PC-3 (cell line): ENCODE measurements at places on chromosomes 6 and 20. TPM values are rescaled to one million over a fixed set of nuclear protein-coding genes. Genes with fewer than 3 reads are reported as not detected.

DNA sequence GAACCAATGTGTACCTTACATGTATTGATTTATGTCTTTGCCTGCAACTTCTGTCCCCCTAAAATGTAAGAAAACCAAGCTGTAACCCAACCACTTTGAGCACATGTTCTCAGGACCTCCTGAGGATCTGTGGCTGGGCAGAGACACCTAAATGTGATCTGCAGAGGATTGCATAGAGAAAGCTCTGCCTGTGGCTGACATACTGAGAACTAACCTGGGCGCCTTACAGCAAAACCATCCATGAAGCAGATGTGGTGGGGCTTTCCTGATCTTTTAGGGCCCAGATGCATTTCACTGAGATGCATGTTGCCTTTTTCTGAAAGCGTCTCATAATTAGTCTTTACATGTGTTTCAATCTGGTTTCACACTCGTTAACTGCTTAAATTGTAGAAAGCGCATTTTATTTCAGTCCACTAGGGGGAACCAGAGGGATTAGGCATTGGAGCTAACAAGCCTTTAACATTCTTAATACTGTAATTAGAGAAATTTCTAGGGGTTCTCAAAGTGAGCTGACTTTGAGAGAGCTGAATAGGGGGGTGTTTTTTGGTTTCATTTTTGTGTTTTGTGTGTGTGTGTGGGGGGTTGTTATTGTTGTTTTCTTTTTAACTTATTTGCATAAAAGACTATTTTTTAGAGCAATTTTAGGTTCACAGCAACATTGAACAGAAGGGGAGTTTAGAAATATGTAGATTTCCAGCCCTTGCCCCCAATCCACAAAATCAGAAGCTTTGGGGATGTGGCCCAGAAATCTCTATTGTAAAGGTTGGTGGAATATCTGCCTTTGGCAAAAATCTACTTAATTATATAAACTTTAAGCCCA lies 50.9 kb upstream of the FAM184A start:
- peak; percentile 75 for DNase-seq

GRCh38 chr6:136244061-136244616 lies 6.0 kb downstream of the MTFR2 start:
- DNase-seq, result no peak

The TOP1 gene
- total RNA-seq, result 29.1 and 56.8 TPM in 2 replicates

The SMPD2 gene
- total RNA-seq, result 12.6 and 13.8 TPM in 2 replicates

The HLA-F gene
- 9.8 and 16.1 TPM in 2 replicates for total RNA-seq

- peak; percentile 85 for DNase-seq
Measured at GRCh38 chr20:34824452-34824805, 1.0 kb downstream of the NCOA6 start.

GRCh38 chr6:99178168-99178567 lies 171.3 kb downstream of the FAXC start:
- peak; percentile 76 for DNase-seq

GRCh38 chr6:31479933-31480535 lies 17.9 kb upstream of the MICB start:
- no peak for DNase-seq

DNA sequence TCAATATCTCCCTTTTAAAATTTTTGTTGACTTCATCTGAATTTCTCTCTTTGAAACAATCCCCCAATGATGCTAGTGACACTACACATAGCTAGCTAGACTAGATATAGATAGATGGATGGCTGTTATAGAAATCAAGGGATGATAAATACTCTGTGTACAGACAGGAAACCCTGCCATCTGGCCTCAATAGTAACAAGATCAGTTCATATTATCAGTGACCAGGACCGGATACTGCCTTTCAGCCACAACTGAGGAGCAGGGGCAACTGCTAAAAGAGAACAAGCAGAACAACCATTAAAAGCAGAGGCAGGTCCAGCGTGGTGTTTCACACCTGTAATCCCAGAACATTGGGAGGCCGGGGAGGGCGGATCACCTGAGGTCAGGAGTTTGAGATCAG lies 118.3 kb upstream of the FAM184A start:
- DNase-seq, result no peak

The RIPPLY2 gene
- total RNA-seq, result not detected in 2 replicates

DNA sequence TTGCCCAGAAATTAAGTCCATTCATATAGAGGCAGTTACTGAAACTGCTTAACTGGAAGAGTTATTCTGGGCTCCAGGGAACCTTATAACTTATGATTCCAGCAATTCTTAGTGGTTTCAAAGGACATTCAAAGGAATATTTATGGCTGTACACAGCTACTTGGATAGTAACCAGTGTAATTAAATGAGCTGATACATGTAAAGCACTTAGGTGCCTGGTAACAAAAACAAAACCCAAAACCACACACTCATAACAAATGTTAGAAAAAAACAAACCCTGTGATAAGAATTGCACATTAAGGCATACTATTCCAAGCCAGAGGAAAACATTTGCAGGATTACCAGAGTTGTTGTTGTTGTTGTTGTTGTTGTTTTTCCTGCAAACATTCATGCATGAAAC lies 51.5 kb downstream of the STK4 start:
- DNase-seq, result no peak

DNA sequence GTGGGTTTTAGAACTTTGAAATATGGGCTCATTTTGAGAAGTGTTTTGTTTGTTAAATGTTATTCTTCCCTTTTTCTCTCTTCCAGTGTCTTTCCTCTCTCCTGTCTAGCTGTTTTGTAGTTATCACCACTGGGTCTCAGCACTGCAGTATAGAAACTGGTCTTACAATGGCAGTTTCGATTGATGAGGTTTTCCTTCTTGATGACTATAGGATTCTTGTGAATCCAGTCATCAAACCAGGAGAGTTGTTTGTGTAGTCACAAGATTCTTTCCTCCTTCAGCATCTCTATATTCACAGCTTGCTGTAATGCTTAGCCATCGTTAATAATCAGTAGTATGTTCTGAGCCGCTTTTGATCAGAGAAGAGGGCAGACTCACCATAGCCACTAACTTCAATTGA lies 172.3 kb downstream of the OGFRL1 start:
- DNase-seq, result peak; percentile 8

- DNase-seq, result no peak
Measured at GRCh38 chr6:166798652-166799051, 157.7 kb downstream of the RNASET2 start.

The HLA-DQB2 gene
- total RNA-seq, result not detected in 2 replicates

The BTNL2 gene
- not detected in 2 replicates for total RNA-seq

GRCh38 chr6:167702241-167702827 lies 124.4 kb upstream of the AFDN start:
- no peak for DNase-seq

The COX4I2 gene
- total RNA-seq, result not detected in 2 replicates

The BPIFB6 gene
- not detected in 2 replicates for total RNA-seq

The TOX2 gene
- total RNA-seq, result 0.98 and 1.8 TPM in 2 replicates
